ENCODE measurements at places on chromosomes 13 and 19.

GRCh38 chr19:54341295-54341694 is 2.3 kb upstream of the LILRA4 start:
- DNase-seq, result no peak

DNA sequence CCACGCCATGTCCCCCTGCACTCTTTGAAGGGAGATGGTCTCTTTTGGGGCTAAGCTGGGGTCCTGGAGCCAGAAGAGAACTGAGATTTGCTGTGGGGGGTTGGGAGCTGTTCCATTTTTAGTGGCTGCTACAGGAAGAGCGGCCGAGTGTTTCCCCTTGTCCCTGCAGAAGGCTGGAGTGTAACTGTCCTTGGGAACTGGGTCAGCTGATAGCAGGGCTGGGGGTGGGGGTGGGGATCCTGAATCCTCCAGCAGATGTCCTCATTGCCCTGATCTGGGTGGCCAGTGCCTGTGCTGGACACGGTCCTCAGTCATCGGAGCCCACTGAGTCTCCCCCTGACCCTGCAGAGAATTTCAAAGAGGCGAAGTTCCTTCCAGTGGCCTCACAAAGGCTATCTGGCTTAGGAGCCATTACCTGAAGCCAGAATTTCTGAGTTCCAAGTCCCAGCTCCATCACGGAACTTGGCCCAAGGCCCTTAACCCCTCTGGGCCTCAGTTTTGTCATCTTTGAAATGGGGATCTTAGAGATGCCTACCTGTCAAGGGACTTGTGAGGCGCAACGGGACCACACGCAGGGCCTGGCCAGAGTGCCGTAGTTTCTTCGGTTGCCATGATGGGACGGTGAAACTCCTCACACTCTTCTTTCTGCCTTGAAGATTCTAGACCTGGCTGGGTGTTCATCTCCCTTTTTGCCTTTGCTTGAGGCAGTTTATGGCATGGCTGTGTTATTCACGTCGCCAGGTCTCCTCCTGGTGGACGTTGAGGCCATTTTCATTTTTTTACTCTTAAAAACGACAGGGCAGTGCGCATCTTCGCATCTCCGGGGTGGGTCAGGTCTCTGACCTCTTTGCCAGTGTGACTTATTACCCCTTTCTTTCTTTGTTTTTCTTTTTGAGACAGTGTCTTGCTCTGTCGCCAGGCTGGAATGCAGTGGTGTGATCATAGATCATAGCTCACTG is 51.9 kb downstream of the DNM2 start:
- no peak for DNase-seq

GRCh38 chr13:110499621-110500281 is 61.8 kb downstream of the RAB20 start:
- peak; percentile 74 for DNase-seq

- no peak for DNase-seq
Measured at GRCh38 chr19:29201855-29202254, 11.1 kb downstream of the UQCRFS1 start.

- DNase-seq, result no peak
Measured at GRCh38 chr13:110421696-110422385, 114.8 kb downstream of the COL4A2 start.

DNA sequence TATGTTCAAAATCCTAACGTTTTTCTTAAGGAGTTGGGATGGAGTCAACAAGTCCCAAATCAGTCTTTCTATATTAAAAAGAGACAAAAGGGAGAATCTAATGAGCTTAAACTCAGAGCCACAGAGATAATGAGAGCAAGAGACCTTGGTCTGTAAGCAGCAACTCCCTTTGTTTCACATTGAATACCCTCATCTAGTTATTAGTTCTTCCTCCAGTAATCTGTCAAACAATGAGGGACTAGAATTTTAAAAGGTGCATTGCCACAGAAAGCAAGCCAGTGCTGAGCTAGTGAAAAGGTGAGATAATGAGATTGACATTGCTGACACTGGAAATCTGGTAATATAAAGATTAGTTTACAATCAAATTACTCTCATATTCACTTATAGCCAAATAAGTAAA is 718.6 kb downstream of the DACH1 start:
- DNase-seq, result no peak

DNA sequence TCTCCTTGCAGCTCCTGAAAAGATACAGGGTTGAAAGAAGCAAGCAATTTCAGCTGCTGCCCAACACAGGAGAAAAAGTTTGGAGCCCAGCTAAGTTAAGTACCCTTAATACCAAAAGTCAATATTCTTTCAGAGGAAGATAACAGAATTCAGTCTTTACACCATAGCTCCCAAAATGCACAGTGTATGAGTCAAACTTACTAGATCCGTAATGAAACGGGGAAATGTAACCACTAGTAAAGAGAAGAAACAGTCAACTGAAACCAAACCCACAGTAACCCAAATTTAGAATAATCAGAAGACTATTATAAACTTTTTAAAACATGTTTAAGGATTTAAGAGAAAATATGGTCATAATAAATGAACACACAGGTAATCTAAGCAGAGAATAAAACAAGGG is 45.2 kb downstream of the SUCLA2 start:
- no peak for DNase-seq

DNA sequence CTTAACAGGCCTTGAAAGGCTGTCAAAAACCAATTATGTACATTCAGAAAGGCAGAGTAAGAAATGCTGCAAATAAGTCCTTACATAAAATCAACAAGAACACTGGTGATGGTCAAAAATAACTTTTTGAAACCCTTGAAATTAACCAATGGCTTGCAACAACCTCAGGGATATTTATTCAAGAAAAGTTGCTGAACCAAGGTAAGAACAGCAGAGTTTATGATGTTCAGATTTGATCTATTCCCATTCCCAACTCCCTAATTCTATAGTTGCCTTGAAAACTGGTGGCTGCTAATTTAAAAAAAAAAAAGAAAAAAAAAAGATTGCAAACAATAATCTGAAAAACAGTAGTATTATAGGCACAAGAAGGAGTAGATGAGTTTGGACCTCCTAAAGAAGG is 109.8 kb upstream of the UFM1 start:
- DNase-seq, result no peak
